ENCODE measurements at places on chromosomes 2 and 18.

DNA sequence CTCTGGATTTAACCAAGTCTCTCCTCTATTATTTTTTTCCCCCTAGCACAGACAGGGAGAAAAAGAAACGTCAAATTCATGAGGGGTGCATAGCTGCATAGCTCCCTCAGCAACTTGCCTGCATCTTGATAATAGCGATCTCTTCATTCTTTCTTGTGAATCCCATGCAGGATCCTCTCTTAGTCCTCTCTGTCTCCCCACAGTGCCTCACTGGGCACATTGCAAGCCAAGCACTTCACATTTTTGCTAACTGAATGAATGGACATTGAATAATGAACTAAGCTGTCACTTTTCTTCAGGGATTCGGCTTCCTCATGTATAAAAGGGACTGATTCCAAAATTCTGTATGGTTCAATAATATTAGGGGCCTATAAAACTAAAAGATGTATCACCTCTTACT, 2.9 kb upstream of the EPB41L3 start:
- peak; percentile 26 for DNase-seq

- DNase-seq, result no peak
Measured at GRCh38 chr2:186058614-186059013, 320.0 kb downstream of the FSIP2 start.

DNA sequence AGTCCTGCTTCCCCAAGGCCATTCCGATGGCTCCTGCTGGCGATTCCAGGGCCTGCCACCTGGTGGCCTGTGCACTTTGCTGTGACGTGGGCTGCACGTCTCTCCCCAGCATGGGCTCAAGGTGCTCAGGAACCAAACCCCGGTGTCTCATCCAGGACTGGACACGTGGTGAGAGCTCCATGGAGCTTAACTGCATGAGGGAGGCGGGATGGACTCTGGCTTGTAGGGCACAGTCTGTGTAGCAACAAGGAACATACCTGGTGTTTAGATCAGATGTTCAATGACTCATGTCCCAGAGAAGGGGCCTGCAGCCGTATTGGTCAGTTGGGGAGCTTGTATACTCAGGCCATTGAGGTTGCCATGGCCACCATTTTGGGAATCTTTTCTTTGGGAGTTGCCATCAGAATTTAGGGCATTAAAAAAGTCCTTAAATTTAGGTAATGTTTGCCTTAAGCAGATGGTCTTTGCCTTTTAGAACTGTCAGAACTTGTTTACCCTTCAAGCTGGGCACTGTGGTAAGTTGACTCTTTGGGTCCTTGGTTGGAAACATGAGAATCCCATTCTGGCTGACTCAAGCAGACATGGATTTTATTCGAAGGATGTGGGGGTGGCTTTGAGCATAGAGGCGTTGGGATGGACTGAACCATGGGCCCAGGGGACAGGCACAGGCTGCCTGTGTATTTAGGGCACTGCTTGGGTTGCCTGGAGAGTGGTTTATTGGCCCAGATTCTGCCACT, 21.0 kb downstream of the AGAP1 start:
- peak; percentile 12 for DNase-seq

- DNase-seq, result no peak
Measured at GRCh38 chr2:237652854-237653253, 25.5 kb downstream of the LRRFIP1 start.

DNA sequence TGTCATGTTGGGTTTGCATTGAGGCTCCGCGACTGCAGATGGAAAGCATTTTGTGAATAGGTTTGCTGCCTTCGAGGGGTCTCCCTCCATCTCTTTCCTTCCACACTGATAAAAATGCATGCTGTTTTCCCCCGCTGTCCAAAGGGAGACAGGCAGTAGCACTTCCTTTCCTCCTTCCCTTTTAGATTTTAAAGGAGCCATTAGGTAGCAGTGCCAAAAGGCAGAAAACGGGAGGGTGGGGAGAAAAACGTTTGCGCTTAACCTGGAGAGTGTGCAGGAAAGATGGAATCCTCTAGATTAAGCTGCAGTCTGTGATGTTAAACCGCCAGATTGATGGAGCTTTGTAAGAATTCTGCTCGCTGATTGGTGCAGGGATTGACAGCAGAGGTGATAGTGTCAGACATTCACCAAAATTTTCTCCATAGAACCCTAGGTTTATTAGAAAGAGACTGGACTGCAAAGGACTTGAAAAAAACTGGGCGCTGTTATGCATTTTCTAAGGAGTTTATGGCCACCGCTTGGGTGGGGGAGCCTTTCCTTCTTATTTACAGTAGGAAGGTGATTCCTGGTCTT, 688 bp downstream of the MAPRE2 start:
- DNase-seq, result no peak

- DNase-seq, result no peak
Measured at GRCh38 chr18:62018759-62019041, 125.9 kb upstream of the RNF152 start.

DNA sequence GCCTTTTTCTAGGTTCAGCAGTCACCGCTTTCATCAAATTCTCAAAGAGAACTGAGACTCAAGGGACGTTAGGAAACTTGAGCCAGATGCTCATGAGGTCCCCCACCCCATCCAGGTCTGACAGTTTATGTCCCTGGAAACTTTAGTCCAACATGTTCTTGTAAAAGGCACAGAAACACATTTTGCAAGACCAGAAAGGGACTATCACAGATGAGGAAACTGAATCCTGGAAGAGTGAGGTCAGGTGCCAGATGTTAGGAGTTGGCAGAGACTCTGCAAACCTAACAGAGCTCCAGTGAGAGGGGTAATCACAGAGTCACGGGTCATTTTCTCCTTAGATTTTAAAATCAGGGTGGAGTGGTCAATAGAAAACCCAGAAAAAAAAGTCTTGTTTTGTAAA, 76.6 kb downstream of the RDH14 start:
- DNase-seq, result no peak
